ENCODE measurements at places on chromosomes 12 and 14.

- no peak for DNase-seq
Observed at GRCh38 chr12:108442067-108442466, 73.0 kb upstream of the FICD start.

DNA sequence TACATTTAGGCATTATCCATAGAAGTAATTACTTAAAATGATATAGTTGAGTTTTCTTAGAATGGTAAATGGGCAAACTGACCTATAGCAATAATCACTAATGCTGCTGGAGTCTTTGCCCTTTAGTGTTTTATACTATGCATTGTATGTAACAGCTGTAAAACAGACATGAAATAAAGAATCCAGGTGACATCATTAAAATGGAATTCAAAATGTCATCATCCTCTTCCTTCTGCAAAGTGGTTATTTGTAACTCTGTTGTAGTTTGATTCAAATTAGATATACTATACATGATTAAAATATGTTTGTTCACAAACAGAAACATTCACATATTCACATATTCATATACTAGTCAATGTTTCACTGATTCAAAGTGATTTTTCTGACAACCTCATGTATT, 598.8 kb downstream of the SLC16A7 start:
- DNase-seq = no peak

DNA sequence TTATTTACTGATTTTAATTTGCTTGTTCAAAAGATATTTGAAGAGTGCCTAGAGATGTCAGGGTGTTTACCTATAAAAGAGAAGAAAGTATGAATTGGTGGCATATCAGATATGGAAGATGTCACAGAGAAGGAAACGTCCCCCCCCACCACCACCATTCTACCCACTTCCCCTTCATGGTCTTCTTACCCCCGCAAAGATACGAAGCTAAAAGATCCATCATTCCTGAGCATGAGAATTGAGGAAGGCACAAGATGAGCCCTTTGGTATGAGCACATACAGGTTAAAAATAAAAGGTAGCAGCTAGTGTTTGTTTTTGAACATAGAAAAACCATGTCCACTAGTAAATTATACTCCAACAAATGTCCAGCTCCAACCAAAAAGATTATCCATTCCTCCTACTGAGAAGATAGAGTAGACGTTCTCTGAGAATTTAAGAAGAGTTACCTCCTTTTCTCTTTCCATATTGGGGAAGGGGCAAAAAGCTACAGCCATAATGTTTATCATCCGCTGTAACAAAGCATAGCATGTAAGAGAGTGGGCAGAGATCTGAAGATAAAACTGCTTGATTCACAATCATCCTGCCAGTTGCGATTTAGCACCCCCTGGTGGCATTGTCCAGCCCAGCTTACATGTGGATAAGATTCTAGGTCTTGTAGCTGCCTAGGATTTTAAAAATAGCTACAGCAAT, 29.1 kb downstream of the NFYB start:
- peak; percentile 77 for DNase-seq

DNA sequence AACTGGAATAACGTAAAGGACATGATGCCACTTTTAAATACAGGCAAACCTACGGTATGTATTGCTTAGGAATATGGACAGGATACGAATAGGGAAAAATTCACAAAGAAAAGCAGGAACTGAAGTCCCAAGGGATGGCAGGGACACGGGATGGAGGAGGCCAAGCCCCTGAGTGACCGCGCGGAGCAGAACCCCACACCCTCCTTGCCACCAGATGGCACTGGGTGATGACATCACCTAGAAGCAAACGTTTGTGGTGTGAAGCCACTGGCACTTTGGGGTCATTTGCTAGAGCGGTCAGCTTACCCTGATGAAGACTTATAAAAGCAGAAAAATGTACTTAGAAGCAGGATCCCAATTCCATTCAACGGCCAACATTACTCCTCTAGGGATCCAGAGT, 9.4 kb downstream of the DHX37 start:
- DNase-seq = no peak

- DNase-seq = no peak
Observed at GRCh38 chr14:37637341-37637740, 41.9 kb downstream of the TTC6 start.

DNA sequence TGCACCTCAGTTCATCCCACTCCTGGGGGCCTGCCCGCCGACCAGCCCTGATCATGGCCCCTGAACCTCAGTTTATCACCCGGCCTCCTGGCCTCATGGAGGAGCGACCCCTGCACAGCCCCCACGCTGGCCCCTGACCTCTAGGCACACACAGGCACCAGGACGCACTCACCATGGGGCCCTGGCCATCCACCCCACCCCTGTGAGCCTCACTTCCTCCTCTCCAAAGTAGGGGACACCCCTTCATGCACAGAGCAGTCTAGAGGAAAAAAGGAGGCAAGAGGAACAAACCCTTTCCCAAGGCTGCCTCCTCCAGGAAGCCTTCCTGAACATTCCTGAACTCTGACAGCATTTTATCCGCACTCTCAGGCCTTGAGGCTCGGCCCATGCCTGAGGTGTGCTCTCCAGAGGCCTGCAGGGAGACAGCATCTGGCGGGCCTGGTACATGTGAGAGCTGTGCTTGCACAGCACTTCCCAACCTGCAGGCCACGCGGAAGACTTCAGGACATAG, 39.4 kb downstream of the CCNK start:
- DNase-seq = no peak

DNA sequence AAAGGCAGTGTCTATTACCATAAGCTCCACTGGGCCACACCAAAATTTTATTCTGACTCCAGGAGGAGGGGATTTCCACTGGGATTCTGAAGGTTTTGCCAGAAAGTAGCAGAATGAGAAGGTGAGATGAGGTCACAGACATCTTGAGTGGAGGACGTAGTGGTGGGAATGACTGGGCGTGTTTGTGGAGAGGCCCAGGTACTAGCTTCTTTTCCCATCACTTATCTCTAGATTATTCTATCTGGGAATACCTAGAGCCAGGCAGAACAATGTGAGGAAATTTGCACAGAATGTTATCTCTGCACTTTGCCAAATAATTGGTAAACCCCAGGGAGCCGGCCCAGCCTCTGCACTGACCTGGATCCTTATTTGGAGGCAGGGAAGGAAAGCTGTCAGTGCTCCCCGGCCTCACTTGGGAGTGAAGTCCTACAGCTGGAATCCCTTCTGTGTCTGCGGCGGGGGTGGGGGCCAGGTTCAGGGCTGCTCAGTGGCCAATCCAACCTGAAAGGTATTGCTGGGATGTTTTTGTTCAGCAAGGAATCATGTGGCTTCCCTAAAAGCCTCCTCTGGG, 129.4 kb downstream of the C12orf75 start:
- DNase-seq = no peak

DNA sequence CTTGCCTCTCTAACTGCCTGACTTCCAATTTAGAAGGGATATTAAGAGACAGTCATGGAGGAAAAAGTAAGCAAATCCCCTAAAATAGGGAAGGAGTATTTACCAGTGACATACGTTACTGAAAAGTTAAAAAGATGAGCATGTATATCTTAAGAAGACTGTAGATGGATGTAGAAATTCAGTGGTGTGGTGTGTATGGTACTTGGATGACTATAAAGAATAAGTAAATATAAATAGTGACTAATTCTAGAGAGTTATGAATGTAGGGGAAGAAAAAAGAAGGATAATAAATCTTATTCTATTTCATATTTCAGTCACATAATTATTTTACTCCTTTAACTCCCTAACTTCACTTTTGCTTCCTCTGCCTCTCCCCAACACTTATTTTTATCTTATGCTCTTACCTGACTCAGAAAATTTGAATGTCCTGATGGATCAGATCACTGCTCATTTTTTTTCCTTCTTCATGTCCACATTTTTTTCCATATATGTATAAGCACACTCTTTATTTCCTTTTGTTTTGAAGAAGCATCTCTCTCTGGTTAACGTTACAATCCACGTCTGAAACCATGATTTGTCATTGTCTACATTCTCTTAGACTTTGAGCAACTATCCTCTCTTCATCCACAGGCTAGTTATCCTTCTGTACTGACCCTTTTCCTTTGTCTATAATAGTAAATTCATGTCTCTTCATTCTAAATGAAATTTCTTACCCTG, 422.7 kb upstream of the SYT1 start:
- DNase-seq = no peak

GRCh38 chr14:69694730-69695281, 72.1 kb upstream of the SRSF5 start:
- DNase-seq = no peak

DNA sequence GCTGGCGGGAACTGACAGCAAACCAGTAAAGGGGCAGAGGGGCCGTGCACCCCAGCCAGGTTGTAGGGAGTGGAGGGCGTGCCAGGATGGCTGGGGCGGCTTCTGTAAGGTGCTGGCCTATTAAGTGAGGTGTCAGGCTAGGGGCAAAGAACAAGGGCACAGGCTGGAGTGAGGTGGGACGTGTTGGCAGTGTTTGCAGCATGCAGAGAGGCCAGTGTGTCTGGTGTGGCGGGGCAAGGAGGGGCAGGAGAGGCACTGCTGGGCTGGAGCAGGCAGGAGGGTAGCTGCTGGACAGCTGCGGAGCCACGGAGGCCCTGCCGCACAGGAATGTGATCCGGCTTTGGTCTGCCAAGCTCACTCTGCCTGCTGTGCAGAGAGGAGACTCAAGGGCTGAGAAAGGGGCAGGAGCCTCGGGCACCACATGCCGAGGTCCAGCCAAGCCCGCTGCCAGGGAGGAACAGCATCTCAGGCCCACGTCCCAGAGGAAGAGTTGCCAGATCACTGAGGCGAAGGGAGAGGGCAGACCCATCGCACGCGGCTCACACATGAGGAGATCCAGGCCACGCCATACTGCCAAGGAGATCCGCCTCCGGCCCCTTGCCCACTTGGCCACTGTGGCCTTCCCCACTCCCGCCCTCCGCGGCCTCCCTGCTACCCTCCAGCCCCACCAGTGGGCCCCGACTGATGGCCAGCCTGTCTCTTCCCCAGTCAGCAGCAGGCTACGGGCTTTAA, 46.8 kb downstream of the AMN start:
- DNase-seq = no peak

GRCh38 chr14:64112867-64113678, 181.1 kb downstream of the ESR2 start:
- no peak for DNase-seq

- no peak for DNase-seq
Observed at GRCh38 chr12:76706761-76707160, 57.2 kb upstream of the ZDHHC17 start.

- no peak for DNase-seq
Observed at GRCh38 chr14:99655521-99655920, 10.6 kb downstream of the HHIPL1 start.

GRCh38 chr12:9940375-9940774, 8.2 kb upstream of the CLEC2A start:
- no peak for DNase-seq

DNA sequence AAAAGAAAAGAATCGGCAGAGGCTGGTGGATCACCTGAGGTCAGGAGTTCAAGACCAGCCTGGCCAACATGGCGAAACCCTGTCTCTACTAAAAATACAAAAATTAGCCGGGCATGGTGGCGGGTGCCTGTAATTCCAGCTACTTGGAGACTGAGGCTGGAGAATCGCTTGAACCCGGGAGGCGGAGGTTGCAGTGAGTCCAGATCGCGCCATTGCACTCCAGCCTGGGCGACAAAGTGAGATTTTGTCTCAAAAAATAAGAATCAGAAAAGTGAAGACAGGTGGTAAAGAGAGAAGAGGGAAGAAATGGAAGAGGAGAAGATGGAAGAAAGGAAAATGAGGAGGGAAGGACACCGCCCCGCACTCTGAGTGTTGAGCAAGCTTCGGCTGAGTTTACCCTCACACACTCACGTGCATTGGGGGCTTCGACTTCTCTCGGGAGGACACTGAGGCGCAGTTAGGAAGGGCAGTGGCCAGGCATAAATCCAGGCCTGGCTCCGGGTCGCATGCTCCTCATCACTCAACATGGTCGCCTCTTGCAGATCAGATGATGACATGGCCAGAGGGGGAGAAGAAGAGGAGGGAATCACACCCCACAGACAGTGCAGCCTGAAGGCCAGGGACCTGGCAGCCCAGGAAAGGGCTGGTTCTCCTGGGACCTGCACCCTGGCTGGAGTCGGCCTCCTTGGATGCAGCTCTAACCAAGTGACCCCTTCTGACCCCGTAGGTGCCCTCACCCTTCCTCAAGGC, 61.1 kb downstream of the PRMT8 start:
- no peak for DNase-seq

- DNase-seq = no peak
Observed at GRCh38 chr12:125143491-125143890, 78.3 kb downstream of the AACS start.

GRCh38 chr12:32906399-32907165, 10.0 kb upstream of the PKP2 start:
- no peak for DNase-seq

DNA sequence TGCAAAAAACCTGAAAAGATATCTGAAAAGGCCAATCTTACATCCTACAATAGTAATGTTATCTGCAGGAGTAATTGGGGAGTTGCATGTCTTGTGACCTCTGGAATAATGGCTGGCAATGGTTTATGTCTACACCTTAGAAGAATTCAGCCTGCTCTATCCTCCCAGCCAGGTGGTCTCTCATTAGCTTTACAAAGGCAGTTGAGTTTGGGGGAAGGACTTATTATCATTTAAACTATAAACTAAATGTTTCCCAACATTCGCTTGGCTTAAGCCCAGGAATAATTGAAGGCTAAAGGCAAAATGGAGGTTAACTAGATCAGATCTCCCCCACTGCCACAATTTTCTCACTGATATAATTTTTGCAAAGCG, 158.4 kb upstream of the SFSWAP start:
- no peak for DNase-seq

DNA sequence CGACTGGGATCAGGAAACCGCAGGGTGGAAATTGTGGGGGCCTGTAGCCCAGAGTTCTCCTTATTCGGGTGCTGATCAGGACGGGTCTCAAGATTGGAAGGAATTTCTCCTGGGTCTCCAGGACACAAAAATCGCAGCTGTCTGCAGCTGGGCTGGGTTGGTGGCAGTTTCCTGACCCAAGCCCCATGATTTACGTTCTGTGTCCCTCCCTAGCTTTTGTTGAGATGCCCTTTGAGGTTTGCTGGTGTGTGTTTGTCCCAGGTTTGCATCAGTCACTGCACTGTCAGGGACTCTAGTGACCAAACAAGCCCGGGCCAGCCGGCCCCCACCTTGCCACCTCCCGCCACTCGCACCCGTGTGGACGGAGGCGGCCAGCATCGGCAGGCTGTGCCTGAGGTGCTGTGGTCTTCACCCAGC, 89.5 kb downstream of the FBXL14 start:
- DNase-seq = no peak

DNA sequence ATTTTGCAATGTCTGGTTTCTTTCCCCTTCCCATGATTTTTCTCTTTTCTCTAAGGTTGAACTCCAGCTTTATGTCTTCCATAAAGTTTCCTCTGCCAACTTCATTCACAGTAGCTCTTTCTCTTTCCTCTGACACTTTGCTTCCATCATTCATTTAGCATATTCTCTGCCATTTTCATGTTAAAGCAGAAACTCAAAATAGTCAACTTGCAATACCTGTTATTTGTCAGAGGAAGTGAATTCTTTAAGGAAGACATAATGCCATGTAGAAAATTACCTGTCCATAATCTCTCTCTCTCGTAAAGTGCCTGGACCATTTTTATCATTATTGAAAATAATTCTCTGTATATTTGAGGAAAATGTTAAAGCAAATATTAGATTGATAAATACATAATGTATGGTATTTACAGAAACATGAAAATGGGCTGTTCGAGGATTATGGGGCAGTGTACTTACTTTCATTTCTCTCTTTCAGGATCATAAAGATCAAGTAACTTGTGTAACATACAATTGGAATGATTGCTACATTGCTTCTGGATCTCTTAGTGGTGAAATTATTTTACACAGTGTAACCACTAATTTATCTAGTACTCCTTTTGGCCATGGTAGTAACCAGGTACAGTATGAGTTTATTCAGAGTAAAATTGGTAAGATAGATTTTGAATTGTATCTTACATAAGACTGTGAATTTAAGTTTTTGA, 12.6 kb downstream of the NEDD1 start:
- DNase-seq = no peak

All from non-pigmented ciliary epithelial cell (primary cell).